Esophagus squamous epithelium (tissue), 5 donors: ENCODE measurements at places on chromosomes 16 and 17. TPM values are rescaled to one million over a fixed set of nuclear protein-coding genes. Genes with fewer than 3 reads are reported as not detected.

- no peak for DNase-seq
These were observed 88.2 kb downstream of the TBC1D16 start for GRCh38 chr17:79947351-79948031.

DNA sequence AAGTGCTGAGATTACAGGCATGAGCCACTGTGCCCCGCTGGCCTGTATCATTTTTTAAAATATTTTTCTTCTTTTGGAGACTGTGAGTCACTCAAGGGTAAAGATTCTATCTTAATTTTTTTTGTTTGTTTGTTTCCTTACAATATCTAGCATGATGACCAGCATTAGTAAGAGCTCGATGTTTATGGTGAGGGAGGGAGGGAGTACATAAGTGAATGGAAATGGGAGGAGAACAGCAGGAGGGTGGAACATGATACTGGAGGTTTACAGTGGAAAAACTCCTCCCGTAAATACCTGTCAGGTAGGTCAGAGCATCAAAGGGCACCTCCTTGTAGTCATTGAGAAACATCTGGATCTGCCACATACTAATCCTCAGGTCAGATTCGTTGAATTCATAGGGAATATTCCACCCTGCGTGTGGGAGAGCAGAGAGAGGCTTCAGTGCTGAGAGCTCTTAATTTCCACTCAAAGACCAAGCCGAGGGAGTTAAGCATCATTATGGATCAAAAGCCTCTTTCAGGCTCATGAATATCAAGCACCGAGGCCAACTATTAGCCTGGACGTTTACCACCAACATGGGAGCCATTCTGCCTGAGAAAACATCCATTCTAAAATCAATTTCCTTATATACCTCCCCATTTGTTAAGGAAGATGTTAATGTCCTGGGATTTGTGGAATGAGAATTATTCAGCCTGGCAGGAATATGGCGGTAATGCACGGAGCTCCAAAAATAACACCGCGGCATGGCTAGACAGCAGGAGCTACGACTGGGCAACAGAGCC lies 51.8 kb downstream of the LYRM1 start:
- no peak for DNase-seq

- no peak for DNase-seq
These were observed 2.0 kb upstream of the TMEM92 start for GRCh38 chr17:50272246-50272645.

GRCh38 chr16:23960081-23960885 lies 124.5 kb downstream of the PRKCB start:
- no peak for DNase-seq

DNA sequence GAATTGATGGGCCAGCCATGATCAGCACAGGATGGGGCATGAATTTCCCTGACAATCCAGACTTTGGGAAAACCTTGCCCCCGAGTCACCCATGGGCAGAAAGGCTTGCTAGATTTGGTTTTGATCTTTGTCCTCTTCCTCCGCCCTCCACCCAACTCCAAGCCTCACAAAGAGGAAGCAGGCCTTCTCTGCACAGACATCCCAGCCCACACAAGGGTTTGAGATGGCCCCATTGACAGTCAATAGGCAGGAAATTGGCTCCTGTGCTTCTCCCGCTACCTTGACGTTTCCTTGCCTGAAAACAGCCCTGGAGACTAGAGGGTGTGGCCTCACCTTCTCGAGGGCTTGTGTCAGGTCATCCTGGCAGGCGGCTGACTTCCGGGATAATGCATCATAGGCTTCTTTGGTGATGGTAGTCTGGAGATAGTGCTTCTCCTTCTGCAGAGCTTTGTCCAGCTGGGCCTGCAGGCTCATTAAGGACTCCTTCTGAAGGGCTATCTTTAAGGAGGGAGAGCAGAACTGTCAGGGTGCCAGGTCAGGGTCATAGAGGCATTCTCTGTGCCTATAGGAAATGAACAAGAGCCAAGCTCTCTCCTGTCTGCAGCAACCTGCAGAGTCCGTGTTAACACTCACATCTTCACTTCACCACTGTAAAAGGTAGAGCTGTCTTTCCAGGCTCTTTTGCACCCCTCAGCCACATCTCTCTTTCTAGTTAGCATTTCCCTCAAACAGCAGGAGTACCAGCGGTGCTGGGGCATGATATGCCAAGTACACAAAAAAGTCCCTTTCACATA lies 32.2 kb downstream of the DHX38 start:
- no peak for DNase-seq

- no peak for DNase-seq
These were observed 16.6 kb upstream of the DLX4 start for GRCh38 chr17:49952209-49952911.

DNA sequence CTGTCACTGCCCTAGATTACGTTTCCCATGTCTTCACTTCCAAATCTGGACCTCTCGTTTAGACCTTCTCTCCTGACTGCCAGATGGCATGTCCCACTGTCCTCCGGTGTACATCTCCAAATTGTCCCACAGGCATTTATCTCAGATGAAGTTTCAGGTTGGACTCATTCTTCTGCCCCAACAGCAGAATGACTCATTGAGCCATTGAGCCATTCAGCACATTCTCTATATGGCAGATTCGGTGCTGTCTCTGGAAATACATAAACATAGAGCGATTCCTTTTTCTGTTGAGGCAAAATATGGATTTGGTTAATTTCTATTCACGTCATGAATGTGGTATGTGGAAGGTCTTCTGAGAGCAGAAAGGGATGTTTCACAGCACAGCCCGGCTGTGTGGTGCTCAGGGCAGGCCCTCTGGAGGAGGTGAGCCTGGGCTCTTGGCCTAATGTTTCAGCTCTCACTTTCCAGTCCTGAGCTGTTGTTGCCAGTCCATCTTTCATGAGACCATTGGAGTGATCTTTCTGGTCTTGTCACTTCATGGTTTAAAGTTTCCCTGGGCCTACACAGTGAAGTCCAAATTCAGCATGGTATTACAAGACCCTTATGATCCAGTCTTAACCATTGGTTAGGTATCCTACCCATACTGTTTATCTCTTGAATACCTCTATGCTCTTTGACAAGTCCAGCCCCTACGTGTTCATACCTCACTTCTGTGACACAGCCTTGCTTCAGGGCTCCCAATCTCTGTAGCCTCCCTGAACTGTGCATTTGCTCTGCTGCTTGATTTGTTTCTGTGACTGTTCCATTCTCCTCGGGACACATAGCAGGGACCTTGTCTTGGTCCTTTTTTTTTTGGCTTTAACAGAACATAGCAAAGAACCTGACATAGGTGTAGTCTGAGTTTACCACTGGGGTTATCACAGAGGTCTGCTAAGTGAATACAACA lies 15.9 kb downstream of the HAPSTR1 start:
- DNase-seq, result no peak

GRCh38 chr17:11564589-11565380 lies 33.5 kb upstream of the DNAH9 start:
- no peak for DNase-seq

DNA sequence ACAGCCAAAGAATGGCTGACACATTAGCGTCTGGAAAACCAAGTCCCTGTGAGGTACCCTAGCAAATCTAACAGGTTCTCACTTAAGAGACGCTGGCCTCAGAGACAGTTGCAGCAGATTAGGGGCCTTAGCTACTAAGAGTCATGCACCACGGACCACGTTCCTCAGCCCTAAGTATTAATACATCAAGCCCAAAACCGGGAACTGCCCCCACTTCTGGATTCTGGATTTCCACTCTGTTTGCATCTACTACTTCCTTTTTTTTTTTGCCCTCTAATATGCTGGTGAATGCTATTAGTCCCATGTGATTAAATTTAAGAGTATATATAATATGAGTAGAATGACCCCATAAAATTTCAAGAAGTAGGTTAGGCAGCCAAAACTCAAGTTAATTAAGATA lies 775 bp upstream of the TERB1 start:
- DNase-seq, result no peak

DNA sequence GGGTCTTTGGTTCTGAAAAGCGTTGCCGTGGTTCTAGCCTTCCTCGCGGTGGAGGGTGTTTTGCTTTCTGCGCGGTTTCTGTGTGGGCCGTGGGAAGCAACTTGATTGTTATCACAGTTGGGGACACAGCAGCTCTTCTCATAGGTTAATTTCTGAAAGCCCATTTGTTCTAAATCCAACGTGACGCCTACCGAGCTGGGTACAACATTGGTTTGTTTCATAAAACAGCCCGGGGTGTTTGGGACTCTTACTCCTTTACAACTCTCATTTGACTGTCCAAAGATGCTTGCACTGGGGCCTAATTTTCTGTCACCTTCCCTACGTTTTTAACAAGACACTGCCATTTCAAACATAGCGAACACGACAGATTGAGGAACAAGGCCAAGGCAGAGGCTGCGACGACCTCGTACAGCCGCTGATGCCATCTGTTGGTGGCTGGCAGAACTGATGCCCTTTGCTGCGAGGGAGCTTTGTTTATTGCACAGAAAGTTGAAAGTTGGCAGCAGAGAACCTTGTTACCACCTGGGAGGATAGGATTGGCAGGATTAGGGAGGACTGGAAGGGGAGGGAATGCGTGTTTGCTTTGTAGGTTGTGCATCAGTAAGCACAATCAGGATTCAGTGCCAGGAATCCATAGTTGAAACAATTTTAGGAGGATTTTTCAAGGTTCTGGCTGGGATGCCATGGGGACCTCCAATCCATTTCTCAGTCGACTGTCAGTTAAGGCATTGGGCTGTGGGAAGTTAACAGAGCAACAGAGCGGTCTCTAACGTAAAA lies 98.3 kb downstream of the PITPNC1 start:
- DNase-seq, result no peak

- DNase-seq, result no peak
These were observed 1032.2 kb downstream of the CDH11 start for GRCh38 chr16:64089697-64090096.

- DNase-seq, result no peak
These were observed 5.6 kb downstream of the SLC16A3 start for GRCh38 chr17:82234211-82235055.

DNA sequence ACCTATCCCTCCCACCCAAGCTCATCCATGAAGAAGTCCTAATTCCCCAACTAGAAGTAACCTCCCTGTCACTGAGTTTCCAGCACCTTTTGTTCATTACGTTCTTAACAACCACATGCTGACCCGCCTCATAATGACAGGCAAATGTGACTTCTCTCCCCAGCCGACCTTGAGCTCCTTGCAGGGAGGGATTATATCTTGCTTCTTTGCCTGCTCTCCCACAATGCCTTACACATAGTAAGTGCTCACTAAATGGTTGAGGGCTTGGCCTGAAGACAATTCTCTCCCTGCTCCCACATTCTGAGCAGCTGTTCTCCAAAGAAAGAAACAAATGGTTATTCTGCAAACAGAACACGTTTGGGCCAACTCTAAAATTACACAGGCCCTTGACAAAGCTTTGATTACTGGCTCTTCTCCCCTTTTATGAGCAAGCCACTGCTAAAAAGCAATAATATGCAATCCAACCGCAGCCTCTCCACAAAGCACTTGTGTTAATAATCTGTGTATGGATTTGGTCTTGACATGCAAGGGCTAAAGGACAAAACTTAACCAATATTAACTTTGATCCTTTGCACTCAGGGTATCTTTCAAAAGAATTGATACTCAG lies 23.2 kb downstream of the SLC39A11 start:
- no peak for DNase-seq

GRCh38 chr17:76383546-76384221 lies 725 bp upstream of the SPHK1 start:
- no peak for DNase-seq

DNA sequence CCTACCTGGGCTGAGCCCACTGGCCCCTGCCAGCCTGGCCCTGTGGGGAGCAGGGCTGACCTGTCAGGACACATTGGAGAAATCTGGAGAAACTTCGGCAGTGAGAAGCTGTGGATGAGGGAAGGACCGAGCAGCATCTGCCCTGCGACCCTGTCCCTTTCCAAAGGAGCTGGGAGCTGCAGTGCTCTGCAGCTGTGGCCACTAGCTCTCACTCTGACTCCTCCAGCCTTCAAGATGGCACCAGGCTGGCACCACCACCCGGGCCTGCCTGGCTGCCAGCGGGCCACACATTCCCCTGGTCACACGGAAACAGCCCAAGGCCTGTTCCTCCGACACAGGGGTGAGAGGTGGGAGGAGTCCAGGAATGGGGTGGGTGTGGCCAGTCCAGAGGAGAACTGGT lies 30.1 kb downstream of the CD300LG start:
- DNase-seq, result no peak

DNA sequence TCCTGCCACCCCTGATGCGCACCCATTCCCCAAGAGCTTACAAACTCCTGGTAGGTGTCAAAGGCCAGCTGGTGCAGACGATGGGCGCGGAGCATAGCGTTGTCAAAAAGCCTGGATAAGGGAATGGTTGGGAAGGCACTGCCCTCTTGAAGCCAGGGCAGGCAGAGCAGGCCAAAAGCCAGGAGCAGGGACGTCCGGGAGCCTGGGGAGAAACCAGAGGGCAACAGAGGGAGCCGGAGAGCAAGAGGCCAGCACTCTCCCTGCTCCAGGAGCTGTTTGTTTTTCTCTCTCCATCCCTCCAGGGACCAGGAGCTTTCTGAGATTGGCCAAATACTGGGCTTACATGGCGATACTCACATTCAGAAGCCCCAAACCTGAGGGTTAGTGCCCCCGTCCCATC lies 334 bp downstream of the GH1 start:
- no peak for DNase-seq

GRCh38 chr16:74724820-74725549 lies 24.3 kb upstream of the MLKL start:
- DNase-seq, result no peak

Gene C17orf113
- total RNA-seq, result 0.57 TPM

Gene SKAP1
- 0.83 TPM for total RNA-seq

Gene KRT32
- 5.0 TPM for total RNA-seq

Gene CTCF
- total RNA-seq, result 33.6 TPM

Gene SPATA32
- total RNA-seq, result not detected

Gene NPW
- not detected for total RNA-seq

Gene SLC22A31
- total RNA-seq, result not detected

Gene CTU2
- total RNA-seq, result 13.2 TPM

Gene PCGF2
- 3.8 TPM for total RNA-seq

Gene PRCD
- not detected for total RNA-seq

Gene CLEC3A
- total RNA-seq, result not detected
